NCI-H1436 treated with DMSO at 0.1 percent for 48 hours (cell line): ENCODE measurements at places on chromosomes 11 and 22.

DNA sequence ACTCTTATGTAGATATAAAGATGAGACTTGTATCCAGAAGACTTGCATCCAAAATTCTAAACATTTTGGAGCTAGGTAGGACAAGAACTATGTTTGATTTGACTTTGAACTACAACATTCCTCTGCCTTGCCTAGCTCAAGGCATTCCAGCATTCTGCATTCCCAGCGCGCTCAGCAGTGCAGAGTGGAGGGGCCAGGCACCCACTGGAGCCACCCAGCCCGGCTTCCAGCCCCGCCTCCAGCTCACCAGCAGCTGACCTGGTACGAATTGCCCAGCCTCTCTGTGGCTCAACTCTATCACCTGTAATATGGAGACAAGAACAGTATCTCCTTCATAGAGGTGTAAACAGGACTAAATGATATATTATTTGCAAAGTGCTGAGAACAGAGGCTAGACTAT lies 28.8 kb downstream of the PRDM10 start:
- DNase-seq, result no peak

DNA sequence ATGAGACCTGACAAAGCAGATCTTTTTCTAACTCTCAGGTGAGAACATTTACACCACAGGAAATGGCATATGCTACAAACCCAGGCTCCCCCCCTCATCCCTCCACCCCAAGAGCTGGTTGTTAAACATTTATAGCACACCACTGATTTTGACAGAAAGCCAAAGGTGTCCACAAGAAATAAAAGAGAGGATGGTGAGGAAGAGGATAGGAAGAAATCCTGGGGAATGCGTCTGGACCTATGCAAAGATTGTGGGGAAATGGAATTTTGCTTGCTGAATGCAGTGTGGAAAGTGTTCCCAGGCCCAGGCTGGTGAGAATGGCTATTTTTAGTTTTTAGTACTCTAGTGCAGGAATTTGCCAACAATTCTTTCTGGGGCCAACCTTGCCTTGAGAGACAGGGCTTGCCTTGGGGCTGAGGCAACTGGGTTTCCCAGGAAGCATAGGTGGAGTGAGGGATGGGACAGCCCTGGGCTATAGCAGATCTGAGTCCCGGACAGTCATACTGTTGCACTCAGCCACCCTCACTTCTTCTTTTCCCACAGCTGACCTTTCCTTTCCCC lies 163.9 kb downstream of the ADAMTS15 start:
- no peak for DNase-seq

DNA sequence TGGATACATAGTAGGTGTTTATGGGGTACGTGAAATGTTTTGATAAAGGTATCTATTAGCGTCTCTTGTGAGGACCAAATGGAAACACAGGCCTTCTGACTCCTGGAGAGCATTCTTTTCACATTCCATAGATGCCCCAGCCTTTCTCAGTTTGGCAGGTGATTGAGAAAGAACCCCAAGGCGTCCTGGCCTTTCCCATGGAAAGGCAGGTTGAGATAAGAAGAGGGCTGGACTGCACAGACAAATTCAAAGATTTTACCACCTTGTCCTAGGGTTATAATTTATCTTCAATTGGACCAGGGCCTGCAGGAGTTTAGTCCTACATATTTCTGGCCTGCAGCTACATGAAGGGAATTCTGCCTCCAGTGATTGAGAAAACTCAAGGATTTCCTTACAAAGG lies 661 bp upstream of the OLFML1 start:
- DNase-seq, result no peak

DNA sequence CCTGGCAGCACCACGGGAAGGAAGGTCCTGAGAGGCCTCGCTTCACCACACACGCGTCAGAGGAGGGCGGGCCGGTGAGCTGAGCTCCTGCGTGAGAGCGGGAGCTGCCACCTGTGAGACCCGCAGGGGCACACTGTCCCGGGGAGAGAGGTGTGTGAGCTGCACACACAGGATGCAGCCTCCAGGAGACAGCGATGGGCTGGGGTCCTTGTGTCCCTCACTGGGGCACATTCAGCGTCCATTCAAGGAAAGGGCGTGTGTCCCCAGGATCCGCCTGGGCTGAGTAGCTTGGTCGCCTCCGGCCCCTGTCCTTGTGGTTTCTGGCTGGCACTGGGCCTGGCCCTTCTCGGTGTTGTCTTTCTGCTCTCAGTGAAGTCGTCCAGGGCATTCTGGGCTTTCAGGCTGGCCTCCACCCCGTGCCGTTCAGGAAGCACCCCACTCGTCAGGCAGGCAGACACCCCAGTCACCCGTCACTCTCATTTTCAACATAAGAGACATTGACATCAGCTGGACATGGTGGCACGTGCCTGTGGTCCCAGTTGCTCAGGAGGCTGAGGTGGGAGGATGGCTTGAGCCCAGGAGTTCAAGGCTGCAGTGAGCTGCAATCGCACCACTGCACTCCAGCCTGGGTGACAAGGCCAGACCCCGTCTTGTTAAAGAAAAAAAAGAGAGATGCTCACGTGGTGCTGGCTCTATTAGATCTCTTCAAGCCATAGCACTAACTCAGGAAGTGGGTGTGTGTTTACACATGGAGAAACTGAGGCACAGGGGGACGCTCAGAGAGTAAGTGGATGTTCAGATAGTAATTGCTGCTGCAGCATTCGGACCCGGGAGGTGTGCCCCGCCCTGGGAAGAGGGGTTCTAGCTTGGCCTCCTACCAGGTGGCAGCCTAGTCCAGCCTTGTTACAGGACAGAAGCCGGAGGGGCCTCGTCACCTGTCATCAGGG lies 1081.6 kb downstream of the BRD1 start:
- DNase-seq, result no peak

GRCh38 chr11:126433244-126433846 lies 77.9 kb downstream of the ST3GAL4 start:
- no peak for DNase-seq

DNA sequence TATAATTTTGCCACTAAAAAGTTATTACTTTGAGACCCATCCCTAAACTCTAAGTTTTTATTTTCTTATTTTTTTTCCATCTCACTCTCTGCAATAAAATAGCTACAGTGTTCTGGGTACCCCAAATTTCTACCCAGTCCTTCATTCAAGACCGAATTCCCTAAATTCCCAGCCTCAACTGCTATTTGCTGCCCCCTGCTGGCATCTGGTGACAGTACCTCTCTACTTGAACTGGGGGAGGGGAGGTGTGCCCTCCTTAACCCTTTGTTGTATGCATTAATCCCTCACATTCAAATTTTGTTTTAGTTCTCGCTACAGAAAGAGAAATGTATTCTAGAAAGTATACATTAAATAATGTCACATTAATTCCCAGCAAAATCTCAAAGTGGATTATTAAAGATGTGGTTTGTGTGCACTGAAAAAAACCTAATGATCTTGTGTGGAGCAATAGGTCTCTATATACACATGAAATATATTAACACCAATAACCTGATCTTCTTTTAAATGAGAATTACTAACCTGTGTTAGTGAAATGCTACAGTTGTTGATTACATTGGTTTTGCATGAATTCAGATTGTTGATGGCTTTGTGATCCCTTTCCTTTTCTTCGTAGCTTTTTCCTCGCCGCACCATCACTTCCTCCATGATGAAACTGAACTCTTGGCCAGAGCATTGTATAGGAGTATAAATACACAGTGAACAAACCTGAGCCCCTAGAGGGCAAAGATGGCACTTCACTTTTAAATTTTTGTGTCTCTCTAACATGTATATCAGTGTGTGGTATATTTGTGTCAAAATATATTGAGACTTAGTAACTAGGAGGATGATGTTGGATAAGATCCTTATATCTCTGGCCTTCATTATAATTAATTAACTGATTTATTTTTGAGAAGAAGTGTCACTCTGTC lies 590.0 kb downstream of the METTL15 start:
- DNase-seq, result no peak

GRCh38 chr22:36008131-36008530 lies 20.5 kb downstream of the RBFOX2 start:
- DNase-seq, result no peak

- DNase-seq, result no peak
These were observed 3.6 kb upstream of the SORL1 start for GRCh38 chr11:121448431-121448941.

DNA sequence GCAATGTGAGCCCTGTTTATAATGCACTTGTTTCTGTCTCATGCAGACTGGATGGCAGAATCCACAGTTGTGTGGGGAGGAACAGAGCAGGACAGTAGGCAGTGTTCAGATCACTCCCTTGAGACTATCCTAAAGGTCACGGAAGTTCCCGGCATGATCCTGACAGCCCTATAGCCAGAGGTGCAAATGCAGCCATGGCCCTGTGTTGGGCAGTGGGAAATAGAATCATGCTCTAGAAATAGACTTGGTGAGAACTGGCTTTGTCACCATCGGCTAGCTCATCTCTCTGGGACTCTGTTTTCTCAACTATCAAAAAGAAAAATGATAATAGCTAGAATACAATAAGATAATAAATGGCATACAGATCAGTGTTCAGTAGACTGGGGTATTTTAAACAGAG lies 123.2 kb downstream of the FEZ1 start:
- DNase-seq, result no peak

DNA sequence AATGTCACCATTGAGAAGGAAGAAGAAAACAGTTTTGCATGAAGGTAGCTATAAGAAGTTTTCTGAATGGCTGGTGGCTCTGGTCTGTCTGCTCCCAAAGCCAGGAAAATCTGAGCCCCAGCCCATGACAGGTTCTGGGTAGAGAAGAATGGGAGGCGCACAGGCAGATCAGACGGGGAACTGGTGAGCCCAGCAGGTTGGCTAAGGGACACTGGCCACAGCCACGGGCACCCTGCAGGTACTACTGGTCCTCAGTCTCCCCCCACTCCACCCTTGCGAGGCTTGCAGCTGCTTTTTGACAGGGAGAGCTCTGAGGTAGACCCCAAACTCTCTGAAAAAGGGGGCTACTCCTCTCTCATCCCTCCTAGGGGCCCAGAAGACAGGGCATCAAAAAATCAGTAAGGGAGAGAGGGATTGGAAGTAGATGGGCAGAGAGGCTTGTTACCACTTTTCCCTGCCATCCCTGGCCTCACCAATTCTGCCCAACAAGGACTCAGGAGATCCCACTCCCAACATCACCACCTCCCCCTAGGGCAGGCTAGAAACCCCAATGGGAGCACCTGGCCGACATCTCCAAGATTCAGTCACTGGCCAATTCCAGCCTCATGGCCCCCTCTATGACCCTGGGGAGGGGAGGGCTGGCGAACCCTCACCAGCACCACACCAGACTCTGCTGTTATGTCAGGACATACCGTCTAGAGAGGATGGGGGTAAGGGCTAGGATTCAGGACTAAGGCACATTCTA lies 17.4 kb downstream of the SCN4B start:
- no peak for DNase-seq

- DNase-seq, result no peak
These were observed 358.4 kb downstream of the CTTN start for GRCh38 chr11:70756756-70757155.
